ENCODE measurements at places on chromosomes 12 and 14.

DNA sequence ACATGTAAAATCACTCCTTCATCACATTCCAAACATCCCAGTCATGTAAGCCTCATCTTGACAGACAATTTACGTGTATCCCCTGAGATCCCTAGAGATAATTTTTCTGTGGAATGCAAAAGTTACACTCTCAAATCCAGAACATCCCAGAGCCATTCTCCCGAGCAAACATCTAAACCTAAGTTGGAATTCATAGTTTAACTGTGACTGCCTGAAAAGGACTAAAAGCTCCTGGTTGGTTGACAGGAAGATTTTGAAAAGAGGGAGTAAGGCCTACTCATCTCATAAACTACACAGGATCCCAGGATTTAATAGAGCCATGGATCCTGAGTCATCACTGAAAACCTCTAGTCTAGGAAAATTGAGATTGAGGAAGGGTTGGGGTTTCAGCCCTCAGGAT is 123.6 kb downstream of the SCN8A start:
- DNase-seq = no peak

GRCh38 chr12:64733857-64734256 is 25.3 kb downstream of the GNS start:
- DNase-seq = no peak

DNA sequence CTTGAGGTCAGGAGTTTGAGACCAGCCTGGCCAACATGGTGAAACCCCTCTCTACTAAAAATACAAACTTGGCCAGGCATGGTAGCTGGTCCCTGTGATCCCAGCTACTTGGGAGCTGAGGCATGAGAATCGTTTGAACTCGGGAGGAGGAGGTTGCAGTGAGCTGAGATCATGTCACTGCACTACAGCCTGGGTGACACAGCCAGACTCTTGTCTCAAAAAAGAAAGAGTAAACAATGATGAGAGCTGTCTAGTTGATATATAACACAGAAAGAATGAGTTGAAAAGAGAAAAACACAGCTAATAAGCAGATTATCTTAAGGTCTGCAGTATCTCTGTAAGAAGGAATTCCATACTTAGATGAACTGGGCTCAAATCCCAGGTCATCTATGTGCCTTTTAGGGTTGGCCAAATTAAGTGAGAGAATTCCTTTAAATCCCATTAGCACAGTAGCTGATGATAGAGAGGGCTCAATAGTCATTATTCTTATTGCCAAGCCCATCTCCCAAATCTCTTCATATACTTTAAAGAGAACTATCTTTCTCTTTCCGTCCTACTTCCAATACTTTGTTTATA is 31.1 kb upstream of the STRAP start:
- no peak for DNase-seq

- no peak for DNase-seq
Measured at GRCh38 chr12:49232940-49233841, 31.7 kb upstream of the TUBA1C start.

GRCh38 chr14:100098171-100098570 is 32.9 kb downstream of the EVL start:
- no peak for DNase-seq

GRCh38 chr14:100528962-100529560 is 58.2 kb downstream of the BEGAIN start:
- no peak for DNase-seq

DNA sequence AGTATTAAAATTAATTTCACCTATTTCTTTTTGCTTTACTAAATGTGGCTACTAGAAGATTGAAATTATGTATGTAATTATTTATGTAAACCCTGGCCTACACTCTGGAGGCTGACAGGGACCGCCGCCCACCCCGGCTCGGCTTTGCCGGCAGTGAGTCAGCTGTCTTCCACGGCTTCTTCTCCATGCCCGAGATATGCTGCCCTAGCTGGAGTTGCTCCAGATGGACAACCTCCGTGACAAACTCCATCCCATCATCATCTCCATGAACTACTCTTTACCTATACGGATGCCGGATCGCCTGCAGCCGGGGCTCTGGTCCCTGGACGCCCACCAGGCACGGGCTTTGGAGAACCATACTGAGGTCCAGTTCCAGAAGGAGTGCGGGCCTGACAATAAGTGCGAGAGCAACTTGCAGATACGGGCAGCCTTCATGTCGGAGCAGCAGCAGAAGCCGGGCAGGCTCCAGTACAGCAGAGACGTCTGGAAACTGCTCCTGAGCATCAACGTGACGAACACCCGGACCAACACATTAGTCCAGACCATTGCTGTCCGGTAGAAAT is 86.9 kb upstream of the NID2 start:
- DNase-seq = no peak

DNA sequence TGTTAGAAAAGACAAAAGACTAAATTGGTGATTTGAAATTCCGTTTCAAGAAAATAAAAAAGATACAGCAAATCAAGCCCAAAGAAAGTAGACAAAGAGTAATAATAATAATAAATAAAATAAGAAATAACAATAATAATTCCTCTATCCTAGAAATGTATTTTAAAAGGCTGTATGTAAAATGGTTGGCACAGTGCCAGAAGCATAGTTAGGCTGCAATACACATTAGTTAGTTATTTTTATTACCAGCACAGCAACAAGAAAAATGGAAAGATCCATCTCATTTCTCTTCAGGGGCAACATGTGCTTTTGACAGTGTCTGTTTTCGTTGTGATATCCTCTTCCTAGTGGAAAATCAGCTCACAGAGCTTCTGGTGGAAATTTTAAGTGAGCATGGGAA is 174.1 kb upstream of the TMTC1 start:
- no peak for DNase-seq

DNA sequence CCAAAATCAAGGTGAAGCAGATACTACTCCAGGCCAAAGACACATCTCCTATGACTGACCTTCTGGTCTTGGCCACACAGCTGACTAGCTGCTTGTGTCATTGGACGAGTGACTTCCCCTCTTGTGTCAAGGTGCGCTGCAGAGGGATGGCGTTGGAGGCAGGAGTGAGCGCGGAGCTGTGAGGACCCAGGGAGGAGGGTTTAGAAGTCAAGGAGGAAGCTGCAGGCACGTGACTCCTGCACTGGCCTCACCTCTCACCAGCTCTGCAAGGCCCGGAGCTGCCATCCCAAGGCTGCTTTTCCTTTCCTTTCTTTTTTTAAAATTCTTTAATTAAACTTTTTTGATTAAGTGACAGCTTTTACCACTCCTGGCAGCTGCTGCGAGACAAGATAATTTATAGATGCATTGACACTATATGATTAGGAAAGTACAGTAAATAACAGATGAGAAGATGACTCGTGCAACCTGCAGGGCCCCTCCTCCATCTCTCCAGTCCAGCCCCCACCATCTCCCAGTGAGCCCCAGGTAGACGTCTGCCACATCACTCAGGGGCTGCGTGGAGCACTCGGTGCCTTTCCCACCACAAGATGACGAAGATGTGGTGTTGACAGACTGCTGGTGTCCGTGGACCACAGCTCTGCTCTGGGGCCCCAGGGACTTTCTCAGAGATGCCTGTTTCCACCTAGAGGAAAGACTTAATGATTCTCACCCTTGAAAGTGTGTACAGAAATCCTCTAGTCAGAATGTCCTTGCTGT is 350.6 kb downstream of the CACNA1C start:
- no peak for DNase-seq

DNA sequence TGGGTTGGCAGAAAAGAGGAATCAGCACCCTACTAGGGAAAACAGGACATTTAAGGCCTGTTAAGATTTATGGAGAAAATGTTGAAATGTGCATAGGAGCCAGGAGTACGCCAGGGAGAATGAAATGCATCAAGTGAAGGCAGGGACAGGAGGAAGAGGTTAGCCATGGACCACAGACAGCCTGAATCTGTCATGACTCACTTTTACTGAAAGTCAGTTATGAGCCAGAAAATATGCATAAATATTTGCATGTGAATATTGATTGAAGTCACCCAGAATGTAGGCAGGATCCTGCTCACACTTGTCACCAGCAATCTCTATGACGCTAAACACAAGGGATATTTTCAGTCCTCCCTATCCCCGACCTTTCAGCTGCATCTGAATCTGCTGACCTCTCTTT is 25.1 kb upstream of the CDK17 start:
- DNase-seq = no peak

GRCh38 chr12:77167801-77168200 is 102.4 kb upstream of the E2F7 start:
- DNase-seq = no peak

DNA sequence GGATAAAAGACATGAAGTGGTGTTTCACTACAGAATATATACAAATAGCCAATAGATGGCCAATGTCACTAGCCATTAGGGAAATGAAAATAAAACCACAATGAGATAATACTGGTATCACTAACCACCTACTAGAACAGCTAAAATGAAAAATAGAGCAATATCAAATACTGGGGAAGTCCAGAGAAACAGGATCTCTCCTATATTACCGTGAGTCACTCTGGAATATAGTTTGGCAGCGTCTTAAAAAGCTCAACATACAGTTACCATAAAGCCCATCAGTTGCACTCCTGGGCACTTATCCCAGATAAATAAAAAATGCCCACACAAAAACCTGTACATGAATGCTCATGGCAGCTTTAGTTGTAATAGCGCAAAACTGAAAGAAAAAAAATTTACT is 101.7 kb downstream of the TMTC1 start:
- no peak for DNase-seq

DNA sequence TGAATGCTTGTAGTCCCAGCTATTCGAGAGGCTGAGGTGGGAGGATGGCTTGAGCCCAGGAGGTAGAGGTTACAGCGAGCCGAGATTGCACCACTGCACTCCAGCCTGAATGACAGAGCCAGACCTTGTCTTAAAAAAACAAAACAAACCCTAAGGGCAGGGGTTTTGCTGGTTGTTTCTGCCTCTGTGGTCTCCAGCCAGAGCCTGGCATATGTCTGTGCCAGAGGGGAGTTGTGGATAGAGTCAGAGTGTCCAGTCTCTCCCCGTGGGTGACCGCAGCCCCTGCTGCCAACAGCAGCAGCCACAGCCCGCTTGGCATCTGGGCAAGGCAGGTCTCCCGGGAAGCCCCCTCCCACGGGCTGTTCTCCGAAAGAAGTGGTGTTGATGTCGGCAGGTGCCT is 37.6 kb downstream of the MVK start:
- DNase-seq = no peak

DNA sequence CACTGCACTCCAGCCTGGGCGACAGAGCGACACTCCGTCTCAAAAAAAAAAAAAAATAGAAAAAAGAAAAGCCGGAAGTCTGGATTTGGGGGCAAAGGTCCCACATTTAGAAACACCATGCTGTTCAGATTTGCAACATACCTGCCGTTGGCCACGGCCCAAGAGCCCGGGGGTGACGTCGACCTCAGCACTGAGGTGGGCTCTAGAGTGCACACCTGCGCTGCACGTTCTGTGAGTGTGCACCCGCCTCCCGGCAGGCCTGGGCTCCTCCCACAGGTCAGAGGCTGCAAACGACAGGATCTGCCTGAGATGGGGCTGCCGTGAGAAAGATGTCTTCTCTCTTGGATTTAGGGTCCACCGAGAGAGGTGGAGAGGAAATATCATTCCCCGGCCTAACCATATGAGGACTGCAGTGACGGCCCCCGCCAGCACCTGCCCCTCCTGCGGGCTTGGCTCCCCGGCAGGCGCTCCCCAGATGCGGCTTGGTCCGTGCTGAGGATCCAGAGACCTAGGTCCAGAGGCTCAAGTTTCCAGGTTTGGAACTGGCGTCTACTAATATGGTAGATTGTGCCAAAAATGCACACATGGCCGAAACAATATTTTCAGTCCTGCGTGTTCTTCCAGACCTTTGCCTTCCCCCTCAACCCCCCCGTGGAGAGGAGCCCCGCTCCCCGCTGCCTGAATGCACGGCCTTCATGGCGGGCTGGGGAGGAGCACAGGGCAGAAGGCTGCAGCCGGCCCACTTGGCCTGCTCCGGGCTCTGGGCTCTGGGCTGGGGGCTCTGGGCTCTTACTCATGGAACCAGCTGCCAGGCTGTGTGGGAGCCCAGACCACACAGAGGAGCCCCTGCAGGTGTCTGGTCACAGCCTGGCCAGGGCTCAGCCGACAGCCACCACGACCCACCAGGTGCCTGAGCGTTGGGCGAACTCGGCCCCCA is 58.8 kb upstream of the FBRSL1 start:
- DNase-seq = no peak

GRCh38 chr12:32535288-32535999 is 136.1 kb downstream of the FGD4 start:
- no peak for DNase-seq

GRCh38 chr12:131980263-131980662 is 30.5 kb downstream of the EP400 start:
- DNase-seq = no peak

DNA sequence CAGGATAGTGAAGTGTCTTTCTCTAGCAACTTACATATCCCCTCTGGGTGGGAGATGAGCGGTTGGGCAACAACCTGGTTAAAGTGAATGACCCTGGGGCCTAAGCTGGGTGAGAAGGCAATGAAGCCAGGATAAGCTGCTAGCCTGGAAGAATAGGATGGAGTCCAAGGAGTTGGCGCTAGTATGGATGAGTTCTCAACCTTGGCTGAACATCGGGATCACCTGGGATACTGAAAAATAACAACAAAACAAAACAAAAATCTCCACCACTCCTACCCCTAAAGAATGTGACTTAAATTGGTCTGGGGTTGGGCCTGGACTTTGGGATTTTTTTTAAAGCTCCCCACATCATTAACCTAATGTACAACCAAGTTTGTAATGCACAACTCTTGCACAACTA is 4.8 kb upstream of the RPS6KA5 start:
- no peak for DNase-seq

DNA sequence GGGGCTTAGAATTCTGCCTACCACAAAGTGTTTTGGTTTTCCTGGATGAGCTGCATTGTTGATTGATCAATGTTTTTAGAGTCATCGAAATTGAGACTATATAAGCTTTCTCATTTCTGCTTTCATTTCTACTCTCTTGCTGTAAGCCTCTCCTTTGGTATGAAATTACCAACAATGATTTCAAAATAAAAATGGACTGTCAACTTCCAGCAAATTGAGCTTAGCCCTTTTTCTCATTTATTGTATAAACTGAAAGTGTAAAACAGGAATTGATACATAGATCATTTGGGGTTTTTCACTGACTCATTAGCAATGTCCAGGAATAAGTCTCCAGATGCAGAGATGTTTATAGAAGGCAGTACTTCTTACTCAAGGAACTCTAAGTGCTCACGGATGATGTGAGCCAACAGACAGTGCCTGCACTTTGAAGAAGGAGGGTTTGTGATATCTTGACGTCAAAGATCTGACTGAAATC is 20.0 kb upstream of the PCNX1 start:
- no peak for DNase-seq

- no peak for DNase-seq
Measured at GRCh38 chr14:57066887-57067513, 201.7 kb downstream of the EXOC5 start.

Data from cortex of kidney (tissue), 1 donor.